ENCODE measurements at places on chromosomes 1 and 21.

DNA sequence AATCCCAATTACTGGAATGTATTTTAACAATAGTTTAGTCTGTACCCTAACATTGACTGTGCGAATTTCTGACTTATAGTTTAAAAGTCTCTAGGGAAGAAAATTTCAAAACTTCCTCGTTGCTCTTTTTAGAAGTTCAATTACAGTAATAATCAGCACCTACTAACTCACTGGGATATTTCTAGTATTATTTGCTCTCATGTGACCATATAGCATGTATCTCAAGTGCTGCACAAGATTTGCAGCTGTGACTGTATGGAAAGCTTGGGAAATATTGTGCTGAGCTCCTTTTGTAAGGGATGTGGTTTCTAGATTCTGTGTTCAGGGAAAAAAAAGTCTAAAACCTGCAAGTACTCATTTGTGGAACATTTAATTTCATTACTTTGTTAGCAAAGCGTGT is 153.1 kb downstream of the ST6GALNAC3 start:
- DNase-seq: no peak

GRCh38 chr1:147156642-147157041 is 15.6 kb downstream of the PRKAB2 start:
- DNase-seq: no peak

- no peak for DNase-seq
These were observed 6.1 kb upstream of the CROCC start for GRCh38 chr1:16915627-16915973.

DNA sequence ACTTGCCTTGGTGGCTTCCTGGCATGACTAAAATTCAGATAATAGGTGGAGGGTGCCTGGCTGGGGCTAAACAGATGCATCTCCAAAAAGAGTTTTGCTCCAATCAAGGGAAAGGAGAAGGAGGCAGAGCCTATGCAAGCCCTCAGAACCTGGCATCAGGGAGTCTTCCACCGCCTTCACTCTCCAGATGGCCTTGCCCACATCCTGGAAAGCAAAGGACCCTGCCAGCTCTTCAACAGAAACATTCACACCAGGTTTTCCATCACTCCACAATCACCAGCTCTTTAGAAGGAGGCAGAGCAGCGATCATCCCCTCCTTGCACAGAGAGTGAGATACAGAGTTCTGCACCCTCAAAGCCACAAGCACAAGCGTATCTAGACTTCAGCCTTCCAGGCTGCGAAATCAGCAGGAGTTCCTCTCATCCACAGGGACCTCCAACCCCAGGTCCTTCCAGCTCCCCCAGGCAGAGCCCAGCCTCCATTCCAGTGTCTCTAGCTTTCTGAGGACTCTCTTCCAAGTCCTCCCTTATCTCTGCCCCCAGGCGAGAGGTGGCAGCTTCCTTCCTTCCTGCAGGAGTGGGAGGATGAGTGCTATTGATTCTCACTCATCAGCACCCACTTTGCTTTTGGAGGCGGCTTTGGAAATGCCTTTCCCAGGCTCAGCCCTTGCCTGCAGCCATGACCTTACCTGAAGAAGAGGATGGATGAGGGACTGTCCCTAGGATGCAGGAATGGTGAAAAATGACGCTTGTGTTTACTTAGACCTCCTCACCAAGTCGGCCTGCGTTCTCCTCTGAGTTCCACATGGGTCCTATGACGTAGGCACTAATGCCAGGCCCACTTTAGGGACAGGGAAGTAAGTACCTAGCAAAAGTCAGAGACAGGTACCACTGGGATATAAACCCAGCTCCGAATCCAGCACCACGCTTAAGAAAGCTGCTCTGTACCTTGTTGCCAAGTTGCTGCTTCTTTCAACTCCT is 75.4 kb downstream of the RIPK4 start:
- DNase-seq: no peak

DNA sequence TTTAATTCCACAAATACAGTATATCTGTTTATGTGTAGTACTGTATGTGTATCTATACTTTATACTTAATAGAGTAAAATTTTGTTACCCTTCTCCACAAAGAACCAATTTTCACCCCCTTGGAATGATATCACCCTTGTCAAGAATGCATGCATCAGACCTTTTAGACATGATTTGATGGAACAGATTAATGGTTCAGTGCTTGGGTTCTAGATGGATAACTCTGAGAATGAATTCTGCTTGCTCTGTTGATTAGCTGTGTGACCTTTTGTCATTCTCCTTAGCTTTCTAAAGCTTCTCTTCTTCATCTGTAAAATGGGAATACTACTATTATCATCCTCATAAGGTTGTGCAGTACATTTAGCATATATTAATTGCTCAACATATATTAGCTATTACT is 105.1 kb downstream of the NEK7 start:
- no peak for DNase-seq

GRCh38 chr1:220274251-220274855 is 2.1 kb upstream of the RAB3GAP2 start:
- DNase-seq: no peak

- no peak for DNase-seq
These were observed 15.5 kb downstream of the TNFRSF8 start for GRCh38 chr1:12078575-12078937.

GRCh38 chr1:106747791-106748190 is 308.7 kb upstream of the PRMT6 start:
- DNase-seq: no peak
